ENCODE measurements at places on chromosomes 6 and 20.

DNA sequence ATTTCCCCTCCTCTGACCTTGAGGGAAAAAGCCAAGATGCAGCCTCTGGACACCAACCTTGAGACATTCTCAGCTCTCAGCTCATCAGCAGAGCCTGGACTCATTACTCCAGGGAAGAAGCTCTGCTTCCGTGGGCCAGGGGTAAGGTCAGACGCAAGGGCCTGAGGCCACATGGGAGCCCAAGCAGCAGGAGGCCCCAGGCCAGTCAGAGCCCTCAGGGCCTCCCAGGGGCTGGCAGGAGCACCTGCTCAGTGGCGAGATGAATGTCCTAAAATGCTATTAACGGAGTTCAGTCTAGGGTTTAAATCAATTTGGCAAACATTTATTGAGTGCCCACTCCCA is 208.6 kb downstream of the ERMARD start:
- no peak for DNase-seq

DNA sequence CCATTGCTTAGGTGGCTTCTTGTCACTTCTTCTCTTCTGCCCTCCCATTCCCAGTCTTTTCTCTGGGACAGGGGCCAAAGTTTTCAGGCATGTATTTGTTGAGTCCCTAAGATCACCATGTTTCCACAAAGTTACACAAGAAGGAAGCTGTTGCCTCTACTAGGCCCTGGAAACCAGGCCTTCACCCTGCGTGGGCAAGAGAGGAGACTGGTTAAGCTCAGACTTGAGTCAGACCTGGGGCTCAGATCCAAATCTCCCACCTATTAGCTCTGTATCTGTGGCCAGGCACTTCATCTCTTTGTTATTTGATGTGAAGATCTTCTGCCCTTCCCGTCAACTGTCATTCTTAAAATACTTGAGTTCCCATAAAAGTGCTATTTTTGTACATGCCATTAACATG is 154.6 kb downstream of the SASH1 start:
- no peak for DNase-seq

- DNase-seq, result peak; percentile 77
Observed at GRCh38 chr6:13454286-13455221, 32.8 kb downstream of the GFOD1 start.

- peak; percentile 78 for DNase-seq
Observed at GRCh38 chr20:47489448-47489872, 12.2 kb upstream of the NCOA3 start.

- DNase-seq, result no peak
Observed at GRCh38 chr20:43939762-43940121, 25.1 kb downstream of the TOX2 start.

DNA sequence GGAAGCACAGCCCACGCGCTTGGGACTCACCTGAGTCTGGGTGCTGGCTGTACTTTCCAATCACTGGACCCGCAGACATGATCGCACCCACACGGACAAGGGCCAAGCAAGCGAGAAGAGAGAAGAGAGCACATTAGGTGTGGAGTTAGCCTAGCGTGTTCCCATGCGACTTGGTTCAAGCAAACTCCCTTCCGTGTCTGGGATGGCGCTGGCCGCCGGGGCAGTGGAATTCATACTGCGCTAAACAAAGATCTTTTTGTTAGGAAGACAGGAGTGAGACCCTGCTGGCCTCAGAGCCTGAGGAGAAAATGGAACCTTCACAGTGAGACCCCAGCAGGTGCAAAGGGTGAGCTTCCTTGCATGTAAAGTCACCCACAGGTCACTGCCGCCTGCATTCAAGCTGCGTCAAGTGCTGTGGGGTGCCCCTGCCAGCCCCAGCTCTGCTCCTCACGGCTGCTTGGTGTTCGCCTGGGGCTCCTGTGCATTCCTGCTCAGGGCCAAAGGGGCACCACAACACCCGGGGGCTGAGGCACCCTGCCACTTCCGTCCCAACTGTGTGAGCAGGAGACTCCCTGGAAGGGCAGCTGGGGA is 26.4 kb downstream of the PSMG4 start:
- no peak for DNase-seq

DNA sequence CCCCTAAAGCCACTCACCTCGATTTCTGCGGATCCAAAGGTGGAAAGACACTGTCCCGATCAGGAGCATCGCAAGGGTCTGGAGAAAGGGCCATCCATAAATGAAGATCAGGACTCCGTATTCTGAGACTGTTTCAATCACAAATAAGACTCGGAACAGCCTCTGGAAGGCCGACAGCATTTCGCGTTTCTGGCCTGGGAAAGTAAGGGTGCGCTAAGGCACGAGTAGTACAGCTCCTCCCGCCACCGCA is 44.6 kb downstream of the DPPA5 start:
- DNase-seq, result no peak

DNA sequence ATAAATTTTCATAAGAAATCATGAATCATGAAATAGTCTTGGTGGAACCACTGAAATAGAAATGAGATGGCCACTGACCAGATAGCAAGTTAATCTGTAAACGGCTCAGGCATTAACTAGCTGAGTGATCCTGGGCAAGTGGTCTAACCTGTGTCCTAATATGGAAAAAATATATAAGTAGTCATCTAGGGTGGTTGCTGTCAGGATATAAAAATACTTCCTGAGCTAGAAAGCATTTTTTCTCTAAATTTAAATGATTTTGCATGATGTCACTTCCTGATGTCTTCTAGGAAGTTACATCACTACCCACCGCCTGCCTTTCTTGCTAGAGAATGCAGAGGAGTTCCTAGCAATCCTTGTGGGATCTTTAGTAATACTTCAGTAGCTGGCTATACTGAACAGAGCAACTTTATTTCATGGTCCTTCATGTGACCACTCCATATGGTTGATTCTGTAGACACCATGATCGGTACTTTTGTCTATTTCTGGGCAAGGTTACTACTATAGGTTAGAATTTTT is 228.1 kb upstream of the CEP162 start:
- peak; percentile 3 for DNase-seq

DNA sequence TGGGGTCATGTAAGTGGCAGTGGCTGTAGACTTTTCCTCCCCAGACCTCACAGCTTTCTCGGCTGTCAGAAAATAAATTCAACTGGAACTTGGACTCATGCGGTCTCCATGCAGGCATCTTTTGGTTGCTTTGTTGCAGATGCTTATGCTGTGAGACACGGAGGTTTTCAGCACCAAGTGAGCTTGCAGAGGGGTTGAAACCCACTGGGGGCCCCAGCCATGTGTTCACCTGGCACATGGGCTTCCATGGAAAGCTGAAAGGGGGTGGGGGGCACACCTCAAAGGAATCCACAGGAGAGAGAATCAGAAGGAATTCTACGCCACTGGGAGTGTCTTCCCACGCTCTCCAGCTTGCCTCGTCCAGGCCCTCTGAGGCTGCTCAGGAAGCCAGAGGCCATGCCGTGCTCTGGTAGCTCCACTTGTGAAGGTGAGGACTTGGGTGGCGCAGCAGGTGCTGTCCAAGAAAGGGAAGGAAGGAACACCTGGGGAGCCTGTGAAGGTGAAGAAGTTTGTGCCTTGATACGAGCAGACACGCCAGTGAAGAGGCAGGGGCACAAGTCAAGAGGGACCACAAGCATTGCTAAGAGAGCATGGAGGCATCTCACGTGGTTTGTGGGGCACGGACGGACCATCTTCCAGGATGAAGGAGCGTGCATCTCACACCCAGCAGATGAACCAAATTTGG is 134.3 kb upstream of the PMEPA1 start:
- DNase-seq, result no peak

- DNase-seq, result peak; percentile 71
Observed at GRCh38 chr20:50146732-50147662, 6.5 kb downstream of the PEDS1 start.

- peak; percentile 10 for DNase-seq
Observed at GRCh38 chr6:144756469-144756868, 471.3 kb downstream of the UTRN start.

DNA sequence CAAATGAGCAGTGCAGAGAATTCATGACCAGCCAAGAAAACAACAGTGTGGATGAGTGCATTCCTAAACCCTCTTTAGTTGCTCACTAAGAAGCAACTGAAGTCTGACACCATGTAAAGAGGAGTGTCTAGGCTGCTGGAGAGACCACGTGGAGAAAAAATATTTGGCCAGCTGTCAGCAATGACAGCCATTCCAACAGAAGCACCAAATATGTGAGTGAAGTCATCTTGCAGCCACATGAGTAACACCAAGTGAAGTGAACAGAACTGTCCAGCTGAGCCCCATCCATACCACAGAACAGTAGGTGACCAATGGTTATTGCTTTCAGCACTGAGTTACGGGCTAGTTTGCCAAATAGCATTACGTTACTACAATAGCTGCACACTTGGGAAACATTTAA is 89.4 kb downstream of the TBXT start:
- DNase-seq, result no peak

GRCh38 chr6:35299674-35300073 is 2.1 kb downstream of the DEF6 start:
- DNase-seq, result peak; percentile 94

DNA sequence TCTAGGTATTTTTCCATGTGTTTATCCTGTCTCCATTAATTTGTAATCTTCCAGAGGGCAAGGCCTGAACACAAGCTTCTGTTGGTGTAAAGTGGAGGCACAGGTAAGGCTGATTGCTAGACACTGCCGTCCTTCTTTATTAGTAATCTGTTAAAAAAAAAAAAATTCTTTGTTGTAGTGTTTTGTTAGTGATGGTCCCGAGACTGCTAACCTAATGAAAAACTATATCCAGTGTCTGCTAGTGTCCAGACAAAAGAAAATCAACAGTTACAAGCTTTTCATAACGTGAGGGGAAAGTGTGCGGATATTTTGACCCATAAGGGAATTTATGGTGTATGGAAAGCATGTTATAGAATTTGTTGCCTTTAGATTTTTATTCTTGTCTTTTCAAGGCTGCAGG is 4.2 kb upstream of the HIVEP1 start:
- DNase-seq, result no peak

- no peak for DNase-seq
Observed at GRCh38 chr6:170053966-170054661, 236.8 kb downstream of the DLL1 start.

DNA sequence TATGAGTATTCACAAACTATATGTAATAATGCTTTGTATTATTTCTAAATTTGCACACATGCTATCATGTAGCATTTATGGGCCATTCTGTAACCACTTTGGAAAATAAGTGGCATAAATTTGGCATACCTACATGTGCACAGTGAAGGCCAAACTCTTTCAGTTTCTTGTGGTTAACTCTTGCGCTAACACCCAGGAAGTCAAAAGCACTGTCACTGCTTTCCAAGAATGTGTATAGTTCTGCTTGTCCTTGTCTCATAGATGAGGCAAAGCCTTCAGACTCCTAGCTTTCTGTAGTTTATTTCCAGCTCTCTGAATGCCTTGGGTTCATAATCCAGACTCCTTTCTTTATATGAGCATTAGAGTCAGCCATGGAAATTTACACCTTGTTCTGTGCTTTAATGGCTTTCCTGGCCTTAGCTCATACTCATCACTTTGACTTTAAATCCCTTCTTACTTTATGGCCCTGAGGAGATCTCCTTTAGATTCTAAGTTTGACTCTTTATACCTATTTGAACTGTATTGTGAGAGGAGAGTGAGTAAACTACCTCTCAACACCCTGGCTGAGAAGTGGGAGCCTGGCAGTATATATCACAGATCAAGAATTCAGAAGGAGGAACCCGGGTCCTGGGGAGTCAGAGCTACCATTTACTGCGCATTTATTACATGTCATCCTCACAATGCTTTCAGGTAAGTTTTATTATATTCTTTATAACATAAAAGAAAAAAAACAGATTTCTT is 949 bp upstream of the SLC17A3 start:
- DNase-seq, result peak; percentile 63

Data from Kasumi-1 (cell line).